ENCODE measurements at places on chromosomes 16 and 17.

GRCh38 chr17:67676305-67676704 is 41.4 kb upstream of the NOL11 start:
- no peak for DNase-seq

DNA sequence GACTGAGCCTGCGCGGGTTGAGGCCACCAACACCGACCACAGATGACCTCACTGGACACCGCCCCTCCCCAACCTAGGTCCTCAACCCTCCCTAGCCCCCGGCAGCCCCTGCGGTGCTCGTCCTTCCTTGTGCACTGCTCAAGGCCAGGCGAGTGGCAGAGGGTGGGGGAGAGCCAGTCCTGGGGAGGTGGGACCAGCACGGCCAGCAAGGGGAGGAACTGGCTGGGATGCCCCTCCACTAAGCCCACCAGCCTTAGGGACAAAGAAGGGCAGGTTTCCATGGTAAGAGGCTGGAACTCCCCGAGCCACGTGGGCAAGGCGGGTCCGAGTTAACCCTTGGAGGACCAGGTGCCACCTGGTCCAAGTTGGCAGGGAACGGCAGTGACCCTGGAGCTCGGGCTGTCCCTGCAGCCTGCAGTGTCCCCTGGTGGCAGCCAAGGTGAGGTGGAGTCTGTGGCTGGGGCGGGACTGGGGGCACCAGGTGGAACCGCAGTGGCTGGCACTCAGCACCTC is 9.2 kb downstream of the FSCN2 start:
- DNase-seq, result no peak

DNA sequence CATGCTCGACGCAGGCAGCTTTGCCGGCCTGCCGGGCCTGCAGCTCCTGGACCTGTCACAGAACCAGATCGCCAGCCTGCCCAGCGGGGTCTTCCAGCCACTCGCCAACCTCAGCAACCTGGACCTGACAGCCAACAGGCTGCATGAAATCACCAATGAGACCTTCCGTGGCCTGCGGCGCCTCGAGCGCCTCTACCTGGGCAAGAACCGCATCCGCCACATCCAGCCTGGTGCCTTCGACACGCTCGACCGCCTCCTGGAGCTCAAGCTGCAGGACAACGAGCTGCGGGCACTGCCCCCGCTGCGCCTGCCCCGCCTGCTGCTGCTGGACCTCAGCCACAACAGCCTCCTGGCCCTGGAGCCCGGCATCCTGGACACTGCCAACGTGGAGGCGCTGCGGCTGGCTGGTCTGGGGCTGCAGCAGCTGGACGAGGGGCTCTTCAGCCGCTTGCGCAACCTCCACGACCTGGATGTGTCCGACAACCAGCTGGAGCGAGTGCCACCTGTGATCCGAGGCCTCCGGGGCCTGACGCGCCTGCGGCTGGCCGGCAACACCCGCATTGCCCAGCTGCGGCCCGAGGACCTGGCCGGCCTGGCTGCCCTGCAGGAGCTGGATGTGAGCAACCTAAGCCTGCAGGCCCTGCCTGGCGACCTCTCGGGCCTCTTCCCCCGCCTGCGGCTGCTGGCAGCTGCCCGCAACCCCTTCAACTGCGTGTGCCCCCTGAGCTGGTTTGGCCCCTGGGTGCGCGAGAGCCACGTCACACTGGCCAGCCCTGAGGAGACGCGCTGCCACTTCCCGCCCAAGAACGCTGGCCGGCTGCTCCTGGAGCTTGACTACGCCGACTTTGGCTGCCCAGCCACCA is 9.7 kb downstream of the VASN start:
- DNase-seq, result no peak

DNA sequence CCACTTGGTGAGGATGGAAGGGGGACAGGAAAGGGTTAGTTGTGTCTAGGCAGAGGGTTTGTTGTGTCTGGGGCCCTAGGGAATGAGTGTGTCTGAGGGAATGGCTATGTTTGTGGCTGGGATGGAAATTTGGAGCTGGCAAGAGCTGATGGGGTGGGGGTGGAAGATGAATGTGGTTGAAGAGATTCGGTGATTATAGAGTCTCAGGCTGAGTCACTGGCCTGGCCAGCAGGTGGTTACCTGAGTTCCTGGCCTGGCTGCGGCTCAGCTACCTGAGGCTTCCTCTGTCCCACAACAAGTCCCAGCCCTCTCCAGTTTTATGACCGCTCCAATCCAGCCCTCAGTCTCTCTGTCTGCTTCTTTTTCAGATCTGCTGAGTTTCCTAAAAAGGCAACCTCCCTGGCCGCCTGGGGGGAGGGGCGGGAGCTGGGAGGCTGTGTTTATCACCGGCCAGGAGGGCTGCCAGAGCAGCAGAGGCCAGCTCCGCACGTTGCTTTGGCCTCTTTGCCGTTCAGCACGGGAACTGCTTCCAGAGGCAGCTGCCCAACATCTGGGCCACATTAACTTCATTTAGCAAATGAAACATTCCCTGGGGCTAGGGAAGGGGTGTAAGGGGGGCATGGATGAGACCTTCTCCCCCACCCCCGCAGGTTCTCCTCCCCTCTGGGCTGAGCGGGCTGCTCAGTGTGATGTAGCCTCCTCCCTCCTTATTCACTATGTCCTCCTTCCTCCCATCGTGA is 21.8 kb downstream of the ITGB3 start:
- DNase-seq, result no peak

DNA sequence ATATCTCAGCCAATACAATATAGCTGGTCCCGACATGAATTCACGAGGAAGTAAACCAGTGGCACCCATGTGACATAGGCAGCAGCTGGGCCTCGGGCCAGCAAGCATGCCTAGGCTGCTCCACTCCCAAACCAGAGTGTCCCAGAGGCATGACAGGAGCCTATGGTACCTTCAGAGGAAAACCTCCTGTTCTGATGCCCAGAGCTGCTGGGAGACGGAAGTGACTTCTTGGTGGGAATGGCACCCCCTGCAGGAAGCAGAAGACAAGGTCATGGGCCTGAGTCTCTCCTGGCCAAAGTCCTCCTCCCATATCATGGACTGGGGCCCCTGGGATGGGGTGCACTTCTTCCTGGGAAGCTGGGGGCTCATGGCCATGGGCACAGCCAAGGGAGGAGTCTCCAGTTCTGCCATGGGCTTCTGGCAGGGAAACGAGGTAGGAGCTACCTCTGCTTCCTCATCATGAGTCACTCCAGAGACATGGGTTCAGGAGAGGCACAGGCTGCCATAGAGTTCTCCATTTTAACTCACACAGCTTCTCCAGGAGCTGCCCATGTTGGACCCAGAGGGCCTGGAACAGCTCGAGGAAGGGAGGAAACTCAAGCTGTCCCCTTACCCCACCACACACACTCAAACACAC is 13.4 kb downstream of the FBF1 start:
- no peak for DNase-seq

DNA sequence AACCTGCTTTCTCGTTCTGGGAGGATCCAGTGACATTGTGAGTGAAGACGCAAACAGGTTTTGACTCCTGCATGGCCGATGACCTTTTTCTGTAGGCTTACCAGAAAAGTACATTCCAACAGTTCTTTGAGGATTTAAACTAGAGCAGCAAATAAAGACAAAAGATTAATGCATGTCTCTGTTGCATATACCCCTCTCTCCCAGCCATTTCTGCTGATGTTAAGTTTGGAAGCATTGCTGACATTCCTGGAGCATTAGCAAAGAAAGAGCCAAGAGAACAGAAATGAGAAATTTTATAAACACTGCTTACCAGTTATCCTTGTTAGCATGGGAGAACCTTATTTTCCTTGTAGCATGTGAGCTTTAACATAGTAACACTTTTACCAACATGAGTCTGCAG is 49.3 kb downstream of the SIAH1 start:
- DNase-seq, result no peak

GRCh38 chr16:28180655-28181460 is 30.9 kb downstream of the XPO6 start:
- DNase-seq, result no peak

- DNase-seq, result no peak
These were observed 9.7 kb downstream of the PRR29 start for GRCh38 chr17:64007838-64008282.

GRCh38 chr16:85029408-85029784 is 1.8 kb downstream of the KIAA0513 start:
- DNase-seq, result peak; percentile 49

DNA sequence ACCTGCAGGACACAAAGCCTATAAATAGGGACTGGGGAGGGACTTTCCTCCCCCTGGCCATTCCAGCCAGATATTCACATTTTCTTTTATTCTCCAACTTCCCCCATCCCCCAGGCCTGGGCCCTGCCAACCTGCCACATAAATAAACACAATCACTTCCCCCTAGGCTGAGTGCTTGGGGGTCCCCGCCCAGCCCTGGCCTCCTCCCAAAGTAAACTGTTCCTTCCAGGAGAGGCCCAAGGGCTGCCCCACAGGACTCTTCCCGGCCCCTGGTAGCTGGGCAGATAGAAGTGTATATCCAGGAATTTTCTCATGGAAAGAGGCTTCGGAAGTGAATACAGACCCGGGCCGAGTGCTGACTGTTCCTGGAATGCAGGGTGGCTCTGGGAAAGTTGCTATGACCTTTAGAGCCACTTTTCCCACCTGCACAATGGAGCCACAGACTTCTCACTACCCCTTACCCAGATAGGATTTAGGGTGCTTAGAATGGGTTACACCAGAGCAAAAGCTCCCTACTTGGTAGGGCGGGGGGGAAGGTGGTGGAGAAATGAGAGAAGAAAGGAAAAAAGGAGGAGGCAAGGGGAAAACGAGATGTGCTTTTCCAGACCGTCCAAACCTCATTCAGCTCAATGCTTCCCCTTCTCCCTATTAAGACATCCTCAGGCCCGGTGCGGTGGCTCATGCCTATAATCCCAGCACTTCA is 8.5 kb downstream of the CSF3 start:
- DNase-seq, result no peak

DNA sequence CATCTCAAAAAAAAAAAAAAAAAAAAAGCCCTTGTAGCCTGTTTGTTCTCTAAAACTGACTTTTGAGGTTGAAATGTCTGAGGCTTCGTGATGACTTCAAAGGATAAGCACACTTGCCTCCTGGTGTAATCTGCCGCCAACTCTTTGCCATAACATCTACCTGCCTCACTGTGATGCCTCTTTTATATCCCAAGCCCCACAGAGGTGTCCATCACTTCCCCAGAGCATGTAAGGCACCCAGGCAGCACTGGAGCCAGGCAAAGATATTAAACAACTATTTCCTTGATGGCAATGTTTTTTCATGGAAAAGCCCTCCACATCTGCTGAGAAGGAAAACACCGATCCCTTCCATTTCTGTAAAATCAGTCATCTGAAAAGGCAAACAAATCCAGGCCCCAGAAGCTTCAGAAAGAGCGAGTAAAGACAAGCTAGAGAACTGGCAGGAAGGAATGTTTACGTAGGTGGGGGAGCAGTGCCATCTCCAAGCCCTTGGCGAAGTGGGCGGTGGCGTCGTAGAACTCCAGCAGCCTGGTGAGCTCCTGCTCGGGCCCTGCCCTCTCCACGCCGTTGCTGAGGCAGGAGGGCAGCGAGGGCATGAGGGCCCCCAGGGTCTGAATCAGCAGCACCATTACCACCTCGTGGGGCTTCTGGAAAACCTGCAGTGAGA is 28.6 kb downstream of the COG7 start:
- DNase-seq, result no peak

- no peak for DNase-seq
These were observed 258.4 kb downstream of the MAP2K6 start for GRCh38 chr17:69672924-69673323.

GRCh38 chr17:31096106-31096436 is 1.3 kb downstream of the NF1 start:
- no peak for DNase-seq

- DNase-seq, result no peak
These were observed 11.0 kb downstream of the NPTX1 start for GRCh38 chr17:80465327-80465974.

DNA sequence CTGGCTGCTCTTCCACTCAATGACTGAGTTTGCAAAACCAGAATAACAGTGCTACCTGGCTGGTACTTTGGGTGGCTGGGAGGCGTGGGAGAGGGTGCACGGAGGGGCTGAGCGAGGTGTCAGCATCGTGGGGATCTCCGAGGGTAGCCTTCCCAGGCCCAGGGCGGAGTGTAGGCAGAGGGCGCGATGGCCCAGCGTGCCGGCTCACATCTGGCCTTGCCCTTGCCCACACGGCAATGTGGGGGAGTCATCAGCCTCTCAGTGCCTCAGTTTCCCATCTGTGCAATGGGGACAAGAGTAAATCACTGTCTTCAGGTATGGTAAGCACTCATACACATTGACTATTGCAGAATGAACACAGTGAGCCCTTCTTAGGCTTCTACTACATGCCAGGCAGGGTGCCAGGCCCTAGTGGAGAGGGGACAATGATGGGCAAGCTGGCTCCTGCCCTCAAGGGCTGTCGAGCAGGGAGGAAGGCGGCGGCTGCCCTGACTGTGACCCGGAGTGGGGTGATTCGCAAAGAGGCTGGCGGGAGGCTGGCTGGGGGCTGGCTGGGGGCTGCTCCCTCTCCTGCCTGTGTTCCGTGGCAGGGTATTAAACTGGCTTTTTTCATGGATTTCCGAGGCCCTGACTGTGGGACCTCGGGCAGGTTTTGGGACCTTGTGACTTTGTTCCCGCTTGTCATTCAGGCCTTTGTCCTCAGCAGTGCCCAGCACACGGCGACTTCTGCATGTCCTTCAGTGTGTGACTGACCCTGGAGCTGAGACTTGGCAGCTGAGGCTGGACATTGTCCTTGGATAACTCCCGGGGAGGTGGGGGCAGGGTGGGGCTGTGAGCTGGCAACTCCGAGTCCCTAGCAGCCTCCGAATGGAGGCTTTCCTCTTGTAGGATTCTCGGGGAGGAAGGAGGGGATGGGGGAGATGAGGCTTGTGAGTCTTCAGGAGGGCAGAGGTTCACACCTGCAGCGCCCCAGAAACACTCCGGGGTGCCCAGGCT is 243.1 kb downstream of the SEC14L1 start:
- DNase-seq, result no peak

- no peak for DNase-seq
These were observed 398 bp downstream of the LGALS9 start for GRCh38 chr17:27631411-27631760.

- peak; percentile 71 for DNase-seq
These were observed at the start of gene RND2 for GRCh38 chr17:43024407-43025289. Gene RND2, plus strand, starts transcription at chr17:43025231. Its CDS starts 117 bp downstream, at chr17:43025348.

DNA sequence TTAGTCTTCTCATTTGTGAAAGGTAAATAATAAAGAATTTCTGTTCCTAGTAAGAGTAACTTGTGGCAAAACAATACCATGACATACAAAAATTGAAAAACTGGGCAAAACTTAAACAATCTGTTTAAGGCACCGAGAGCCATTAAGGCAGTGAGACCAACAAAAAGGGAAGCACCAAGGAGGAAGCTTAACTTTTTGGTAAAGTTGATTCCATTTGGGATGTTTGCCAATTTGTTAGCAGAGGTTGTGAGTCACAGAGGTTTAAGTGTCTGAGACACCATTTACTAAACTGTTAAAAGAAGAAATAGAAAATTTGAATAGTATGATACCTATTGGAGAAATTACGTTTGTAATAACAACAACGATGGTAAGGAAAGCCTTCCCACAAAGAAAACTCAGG is 4.9 kb downstream of the SLC35G3 start:
- no peak for DNase-seq

DNA sequence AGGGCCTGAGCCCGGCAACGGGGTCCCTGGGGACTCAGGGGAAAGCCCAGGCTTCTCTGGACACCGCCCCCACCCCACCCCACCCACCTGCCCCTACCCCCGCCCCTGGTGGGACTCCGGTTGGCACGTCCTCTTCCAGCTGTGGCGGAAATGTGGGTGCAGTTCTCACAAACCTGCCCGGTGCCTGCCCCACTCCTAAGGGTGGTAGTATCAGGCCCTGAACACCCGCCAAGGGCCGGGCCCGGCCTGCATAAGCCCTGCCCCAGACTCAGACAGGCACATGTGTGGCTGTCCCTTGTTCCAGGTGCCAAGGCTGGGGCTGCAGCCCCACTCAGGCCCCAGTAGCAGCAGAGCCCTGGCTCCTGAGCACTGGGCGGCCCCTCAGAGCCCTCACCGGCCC is 58.1 kb downstream of the ACTG1 start:
- no peak for DNase-seq

GRCh38 chr16:50816901-50817555 is 75.1 kb downstream of the CYLD start:
- no peak for DNase-seq

Data from activated T-cell treated with anti-CD3 and anti-CD28 coated beads for 24 hours (primary cell).